ENCODE measurements at places on chromosomes 11 and 22.

GRCh38 chr11:93591247-93591898, 48.2 kb upstream of the SMCO4 start:
- no peak for DNase-seq

GRCh38 chr11:115718106-115718505, 213.9 kb upstream of the CADM1 start:
- DNase-seq: no peak

- DNase-seq: no peak
Measured at GRCh38 chr11:69413015-69413801, 68.3 kb upstream of the LINC01488 start.

- DNase-seq: no peak
Measured at GRCh38 chr11:69135420-69136363, 20.0 kb upstream of the SMIM38 start.

GRCh38 chr11:86208572-86208971, 36.0 kb upstream of the EED start:
- no peak for DNase-seq

Measured in stimulated activated CD8-positive, alpha-beta memory T cell treated with anti-CD3 and anti-CD28 coated beads, Interleukin-2, amount 100 ng/mL, for 48 hours (primary cell).